ENCODE measurements at places on chromosomes 13 and 19.

- DNase-seq = no peak
Observed at GRCh38 chr13:113796211-113796963, 37.4 kb downstream of the TMEM255B start.

- DNase-seq = no peak
Observed at GRCh38 chr13:83633746-83634145, 248.5 kb downstream of the SLITRK1 start.

GRCh38 chr19:55632463-55632834 is 8.1 kb upstream of the ZNF784 start:
- DNase-seq = peak; percentile 93

- DNase-seq = no peak
Observed at GRCh38 chr13:35479038-35479492, 2.6 kb upstream of the MAB21L1 start.

DNA sequence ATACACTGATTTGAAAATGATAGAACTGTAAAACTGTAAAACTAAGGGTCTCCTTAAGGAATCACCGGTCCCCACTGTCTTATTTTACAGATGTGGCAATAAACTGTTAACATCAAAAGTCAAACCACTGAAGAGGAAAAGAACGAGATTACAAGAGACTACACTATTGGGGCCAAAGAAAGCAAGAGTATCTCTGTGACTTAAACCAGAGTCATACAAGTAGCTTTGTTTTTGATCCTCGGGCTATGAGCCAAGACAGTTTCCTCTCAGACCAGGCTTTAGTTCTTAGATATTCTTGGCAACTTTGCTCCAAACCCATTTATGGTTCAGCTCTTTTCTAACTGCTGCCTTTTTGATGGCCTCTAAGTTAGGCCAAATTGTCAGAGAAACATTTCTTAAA is 113.8 kb downstream of the TBC1D4 start:
- peak; percentile 90 for DNase-seq

DNA sequence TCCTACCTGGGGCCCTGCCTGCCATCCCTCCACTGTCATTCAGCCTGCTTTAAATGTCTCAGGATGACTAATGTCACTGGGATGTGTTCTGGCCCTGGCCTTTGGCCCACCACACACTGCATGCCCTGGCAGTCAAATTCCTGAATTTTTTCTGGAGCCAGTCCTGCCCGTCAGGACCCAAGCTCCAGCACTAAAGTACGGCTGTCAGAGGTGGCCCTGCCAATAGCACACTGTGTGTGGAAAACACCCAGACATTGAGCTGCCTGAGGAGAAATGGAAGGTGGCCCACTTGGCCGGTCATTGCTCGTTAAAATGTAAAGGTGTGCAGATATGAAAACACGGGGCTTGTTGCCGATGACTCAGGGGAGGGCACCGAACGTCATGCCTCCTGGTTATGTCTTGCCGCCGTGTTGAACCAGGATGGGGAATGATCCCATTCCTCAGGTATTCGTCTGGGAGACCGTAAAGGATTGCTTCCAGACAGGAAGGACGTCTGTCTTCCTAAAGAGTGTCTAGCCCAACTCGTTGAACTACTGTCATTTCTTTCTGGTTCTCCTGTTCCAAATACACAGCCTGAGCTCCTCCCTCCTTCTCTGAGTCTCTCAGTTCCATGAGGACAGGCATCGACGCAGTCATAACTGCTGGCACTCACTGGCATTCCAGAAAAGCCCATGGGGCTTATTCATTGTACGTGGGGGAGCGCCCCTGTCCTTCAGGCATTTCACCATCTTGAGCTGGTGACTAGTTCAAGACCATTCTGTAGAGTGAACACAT is 40.6 kb downstream of the COL4A2 start:
- DNase-seq = peak; percentile 86

GRCh38 chr13:33763021-33763420 is 54.9 kb upstream of the RFC3 start:
- no peak for DNase-seq

GRCh38 chr19:17580470-17581144 is 25.2 kb downstream of the COLGALT1 start:
- no peak for DNase-seq

DNA sequence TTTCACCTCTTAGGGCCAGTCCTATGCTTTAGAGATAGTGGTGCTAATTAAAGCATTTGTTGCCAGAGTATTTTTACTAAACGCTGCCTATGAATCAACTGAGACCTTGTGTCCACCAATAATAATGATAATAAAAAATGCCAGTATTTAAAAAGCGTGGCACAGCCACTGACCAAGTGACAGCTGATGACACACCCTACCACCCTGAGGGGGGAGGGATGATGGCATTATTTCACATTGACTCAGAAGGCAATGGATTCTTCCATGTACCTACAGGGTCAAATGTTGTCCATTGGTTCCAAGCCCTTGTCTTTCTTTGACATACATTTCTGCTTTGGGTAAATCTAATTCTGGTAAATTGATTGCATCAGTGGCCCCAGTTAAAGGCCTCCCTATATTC is 384.4 kb downstream of the DLEU7 start:
- no peak for DNase-seq

DNA sequence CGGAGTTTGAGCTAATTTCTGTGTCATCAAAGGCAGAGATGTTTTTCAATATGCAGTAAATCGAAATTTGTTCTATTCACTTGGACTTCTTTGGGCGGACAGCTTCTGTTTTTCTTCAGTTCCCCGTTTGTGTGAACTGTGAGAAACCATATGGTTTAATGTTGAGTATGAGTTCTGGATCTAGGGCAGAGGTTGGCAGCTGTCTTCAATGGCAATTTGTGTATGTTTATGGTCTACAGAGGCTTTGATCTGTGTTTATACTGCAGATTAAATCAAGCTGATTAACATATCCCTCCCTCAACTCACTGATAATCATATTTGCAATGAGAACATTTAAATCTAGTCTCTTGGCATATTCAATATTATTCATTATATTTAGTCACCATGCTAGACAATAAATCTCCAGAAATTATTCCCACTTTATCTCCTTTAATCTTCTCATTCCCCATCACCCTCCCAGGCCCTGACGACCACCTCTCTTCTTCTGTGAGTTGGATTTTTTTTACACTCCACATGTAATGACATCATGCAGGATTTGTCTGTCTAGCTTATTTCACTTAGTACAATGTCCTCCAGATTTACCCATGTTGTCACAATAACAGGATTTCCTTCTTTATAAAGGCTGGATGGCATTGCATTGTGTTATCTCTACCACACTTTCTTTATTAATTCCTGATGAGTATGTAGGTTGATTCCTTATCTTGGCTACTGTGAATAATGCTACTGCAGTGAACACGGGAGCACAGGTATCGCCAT is 9.0 kb downstream of the ZNF331 start:
- DNase-seq = no peak

DNA sequence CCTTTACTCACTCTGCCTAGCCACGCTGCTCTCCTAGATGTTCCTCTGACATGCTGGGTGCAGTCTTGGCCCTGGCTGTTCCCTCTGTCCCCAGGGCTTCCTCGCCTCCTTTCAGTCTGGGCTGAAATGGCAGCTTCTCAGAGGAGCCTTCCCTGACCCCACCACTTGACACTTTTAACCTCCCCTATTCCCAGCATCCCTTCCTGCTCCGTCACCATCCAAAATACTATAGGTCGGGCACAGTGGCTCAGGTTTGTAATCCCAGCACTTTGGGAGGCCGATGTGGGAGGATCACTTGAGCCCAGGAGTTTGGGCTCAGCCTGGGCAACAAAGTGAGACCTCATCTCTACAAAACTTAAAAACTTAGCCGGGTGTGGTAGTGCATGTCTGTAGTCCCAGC is 2.6 kb downstream of the FAM187B start:
- no peak for DNase-seq

DNA sequence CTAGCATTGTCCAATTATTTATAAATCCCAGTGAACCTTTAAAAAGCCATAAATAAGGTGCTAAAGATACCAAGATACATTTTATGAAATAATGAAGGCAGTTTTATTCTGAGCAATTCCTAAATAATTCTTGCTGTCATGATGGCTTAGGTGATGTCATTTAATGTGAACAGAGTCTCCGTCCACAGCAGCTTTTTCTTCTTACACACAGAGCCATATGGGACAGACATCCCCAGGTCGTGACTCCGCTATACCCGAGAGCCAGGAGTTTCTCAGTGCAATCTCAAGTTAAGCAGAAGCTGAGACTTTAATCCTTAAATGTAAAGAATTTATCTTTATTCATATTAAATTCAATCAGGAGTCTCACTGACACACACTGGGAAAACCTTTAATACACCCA is 29.7 kb downstream of the EFNB2 start:
- no peak for DNase-seq

- DNase-seq = no peak
Observed at GRCh38 chr13:79805317-79805716, 324.4 kb downstream of the NDFIP2 start.

- no peak for DNase-seq
Observed at GRCh38 chr19:10189616-10190015, 5.1 kb downstream of the DNMT1 start.

- DNase-seq = no peak
Observed at GRCh38 chr13:75643693-75644092, 7.6 kb downstream of the LMO7 start.

- DNase-seq = no peak
Observed at GRCh38 chr19:37329686-37330085, 41.2 kb upstream of the ZNF527 start.

- no peak for DNase-seq
Observed at GRCh38 chr19:40407714-40408597, 5.2 kb downstream of the PRX start.

DNA sequence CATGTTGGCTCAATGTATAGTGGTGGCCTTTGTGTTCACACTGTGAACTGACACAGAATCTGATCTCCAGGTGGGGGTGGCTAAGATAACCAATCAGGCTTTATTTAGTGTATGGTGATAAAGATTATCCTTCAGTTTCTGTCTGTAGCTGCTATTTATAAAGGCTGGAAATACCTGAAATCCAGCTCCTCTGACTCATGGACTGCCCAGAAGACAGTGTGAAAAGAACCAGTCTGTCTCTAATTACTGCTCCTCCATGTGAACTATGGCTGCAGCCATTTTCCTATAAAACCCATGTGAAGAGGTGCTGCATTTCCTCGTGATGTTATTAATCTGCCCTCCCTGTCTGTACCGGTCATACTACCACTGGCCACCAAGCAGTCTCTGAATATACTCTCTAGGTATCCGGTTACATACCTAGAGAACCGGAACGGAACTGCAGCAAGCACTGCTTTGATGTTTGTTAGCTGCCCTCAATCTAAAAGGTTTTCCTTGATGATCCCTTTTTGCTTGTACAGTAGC is 238.0 kb downstream of the LHFPL6 start:
- DNase-seq = peak; percentile 61

- DNase-seq = no peak
Observed at GRCh38 chr13:22285867-22286266, 615.0 kb downstream of the FGF9 start.
